ENCODE measurements at places on chromosomes 2 and 18.
A peak's percentile ranks its signal among the peaks of the same experiment; 100 is the strongest.

GRCh38 chr2:50564766-50565165 lies 467.2 kb downstream of the NRXN1 start:
- DNase-seq, result no peak

DNA sequence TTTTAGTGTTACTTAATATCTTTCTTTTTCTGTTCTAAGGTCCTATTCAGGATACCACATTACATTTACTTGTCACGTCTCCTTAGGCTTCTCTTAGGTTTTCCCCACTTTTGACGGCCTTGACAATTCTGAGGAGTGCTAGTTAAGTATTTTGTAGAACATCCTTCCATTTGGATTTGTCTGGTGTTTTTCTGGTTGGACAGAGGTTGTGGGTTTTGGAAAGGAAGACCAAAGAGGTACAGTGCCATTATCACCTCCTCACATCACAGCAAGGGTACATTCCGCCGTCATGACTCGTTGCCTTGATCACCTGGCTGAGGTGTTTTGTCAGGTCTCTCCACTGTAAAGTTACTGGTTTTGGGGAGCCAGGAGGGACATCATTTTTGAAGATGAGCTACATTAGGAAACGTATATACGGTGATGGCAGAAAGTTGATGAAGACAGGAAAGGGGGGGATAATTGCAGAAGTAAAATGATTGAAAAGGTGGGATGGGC lies 88.4 kb upstream of the TMEM247 start:
- DNase-seq, result no peak

- no peak for DNase-seq
Observed at GRCh38 chr2:115199966-115200365, 757.5 kb downstream of the DPP10 start.

DNA sequence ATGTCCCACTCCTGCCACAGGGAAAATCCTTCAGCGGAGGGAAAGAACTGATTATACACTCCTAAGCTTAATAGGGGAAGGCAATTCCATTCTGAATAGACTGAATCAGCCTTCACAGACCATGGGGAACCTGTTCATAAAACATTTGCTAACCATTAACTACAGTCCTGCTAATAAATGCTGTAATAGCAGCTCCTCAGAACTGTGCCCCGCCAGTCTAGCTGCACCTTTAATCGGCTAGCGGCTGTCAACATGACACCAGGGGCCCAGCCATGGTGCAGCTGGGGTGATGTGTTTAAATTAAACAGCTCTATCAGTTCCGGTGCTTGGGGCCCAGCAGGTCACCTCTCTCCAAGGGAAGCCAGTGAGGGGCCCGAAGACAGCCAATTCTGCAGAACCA lies 77.8 kb downstream of the GALNT14 start:
- DNase-seq, result no peak

GRCh38 chr2:218036371-218036770 lies 32.7 kb upstream of the RUFY4 start:
- DNase-seq, result peak; percentile 68

DNA sequence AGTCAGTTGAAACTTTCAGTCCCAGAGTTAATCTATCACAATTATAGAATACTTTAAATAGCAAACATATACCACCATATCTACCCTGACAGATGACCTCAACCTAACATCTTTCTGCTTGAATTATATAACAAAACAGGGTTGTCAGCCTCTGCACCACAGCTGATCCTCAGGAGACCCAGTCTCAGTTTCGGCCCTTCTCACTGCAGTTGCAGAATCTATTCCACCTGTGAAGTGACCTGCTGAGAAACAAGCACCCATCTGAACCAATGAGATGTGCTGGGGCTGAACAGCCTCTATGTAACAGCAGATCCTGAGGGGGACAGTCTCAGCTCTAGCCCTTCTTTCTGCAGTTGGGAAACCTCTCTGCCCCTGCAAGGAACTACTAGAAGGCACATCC lies 567.6 kb downstream of the KCNJ3 start:
- DNase-seq, result no peak

DNA sequence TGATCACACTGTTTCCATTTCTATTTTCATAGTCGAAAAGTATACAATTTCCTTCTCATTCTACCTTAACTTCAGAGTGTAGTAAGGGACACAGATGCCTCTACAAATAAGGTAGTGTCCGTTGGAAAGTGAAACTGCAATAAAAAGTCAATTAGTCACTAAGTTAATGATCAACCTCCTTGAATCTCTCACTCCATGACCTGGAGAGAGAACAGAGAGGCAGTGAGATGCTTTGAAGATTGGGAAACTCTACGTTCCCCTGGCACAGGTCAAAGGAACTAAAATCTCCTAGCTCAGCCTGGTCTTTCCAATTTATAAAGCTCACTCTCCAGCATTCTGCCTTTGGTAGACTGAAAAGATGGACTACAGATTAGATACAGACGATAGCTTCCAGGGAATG lies 153.8 kb upstream of the ACAA2 start:
- no peak for DNase-seq

DNA sequence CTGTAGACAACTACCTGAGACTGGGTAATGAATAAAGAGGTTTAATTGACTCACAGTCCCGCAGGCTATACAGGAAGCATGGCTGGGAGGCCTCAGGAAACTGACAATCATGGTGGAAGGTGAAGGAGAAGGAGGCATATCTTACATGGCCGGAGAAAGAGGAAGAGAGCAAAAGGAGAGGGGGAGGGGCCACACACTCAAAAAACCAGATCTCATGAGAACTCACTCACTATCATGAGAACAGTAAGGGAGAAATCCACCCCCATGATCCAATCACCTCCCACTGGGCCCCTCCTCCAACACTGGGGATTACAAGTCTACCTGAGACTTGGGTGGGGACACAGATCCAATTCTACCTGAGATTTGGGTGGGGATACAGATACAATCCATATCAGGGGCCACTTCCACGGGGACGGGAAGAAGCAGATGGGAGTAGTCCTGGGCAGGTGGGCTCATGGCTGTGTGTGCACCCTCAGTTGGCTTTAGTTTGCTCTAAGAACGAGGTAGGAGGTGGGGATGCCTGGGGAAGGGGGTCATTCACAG lies 9.9 kb downstream of the MAB21L4 start:
- DNase-seq, result peak; percentile 2

GRCh38 chr2:181077128-181077709 lies 96.8 kb downstream of the UBE2E3 start:
- DNase-seq, result peak; percentile 67

GRCh38 chr2:142755191-142755590 lies 122.3 kb upstream of the KYNU start:
- DNase-seq, result no peak

DNA sequence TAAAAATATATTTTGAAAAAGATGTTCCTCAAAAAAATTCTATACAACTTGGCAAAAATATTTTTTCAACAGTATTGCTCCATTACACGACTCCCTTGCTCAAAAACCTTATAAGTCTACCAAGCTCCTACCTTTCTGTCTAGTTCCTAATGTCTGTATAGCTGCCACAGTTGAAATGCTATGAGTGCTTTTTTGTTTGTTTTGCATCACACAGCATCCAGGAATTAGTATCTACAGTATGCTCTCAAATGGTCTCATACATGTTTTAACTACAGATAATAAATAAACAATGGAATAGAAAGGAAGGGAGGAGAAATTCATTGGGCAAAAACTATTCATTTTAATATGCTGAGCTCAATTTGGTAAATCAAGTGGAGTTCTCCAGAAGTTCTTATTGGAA lies 17.3 kb downstream of the ACADL start:
- no peak for DNase-seq

DNA sequence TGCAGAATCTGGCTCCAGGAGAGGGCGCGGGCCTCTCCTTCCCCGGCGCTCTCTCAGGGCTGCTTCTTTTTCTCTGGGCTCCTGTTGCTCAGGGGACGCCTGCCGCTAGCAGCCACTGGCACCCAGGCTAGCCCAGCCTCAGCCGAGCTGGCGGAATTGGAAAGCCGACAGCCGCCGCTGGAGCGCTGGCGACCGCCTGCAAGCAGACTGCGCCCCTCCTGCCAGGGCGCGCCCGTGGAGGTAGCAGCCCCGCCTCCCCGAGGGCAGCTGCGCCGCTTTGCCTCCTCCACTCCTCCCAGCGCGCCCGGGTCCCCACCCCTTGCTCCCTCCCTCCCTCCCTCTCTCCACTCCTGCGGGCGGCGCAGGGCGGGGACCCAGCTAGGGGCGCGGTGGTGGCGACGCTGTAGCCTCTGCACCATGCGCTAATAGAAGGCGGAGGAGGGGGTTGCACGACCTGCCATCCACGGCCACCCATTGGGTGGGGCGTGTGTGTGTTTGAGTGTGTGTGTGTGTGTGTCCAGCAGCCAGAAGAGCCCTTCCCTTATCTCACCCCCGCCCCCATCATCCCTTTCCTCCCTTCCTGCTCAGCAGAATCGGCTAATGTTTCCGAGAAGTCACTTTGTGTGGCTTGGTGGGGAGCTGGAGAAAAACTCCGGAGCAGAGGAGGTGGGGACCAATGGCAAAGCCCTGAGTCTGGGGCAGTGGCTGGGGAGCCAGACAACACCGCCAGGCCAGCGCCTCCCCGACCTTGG lies at the start of gene SCN9A:
TSS of gene SCN9A (minus strand) at position 209 of the 752 bp plus-strand sequence. CDS start 64,188 bp downstream, outside the sequence.
- DNase-seq, result peak; percentile 65

GRCh38 chr18:36374262-36374661 lies 76.7 kb downstream of the FHOD3 start:
- DNase-seq, result no peak

DNA sequence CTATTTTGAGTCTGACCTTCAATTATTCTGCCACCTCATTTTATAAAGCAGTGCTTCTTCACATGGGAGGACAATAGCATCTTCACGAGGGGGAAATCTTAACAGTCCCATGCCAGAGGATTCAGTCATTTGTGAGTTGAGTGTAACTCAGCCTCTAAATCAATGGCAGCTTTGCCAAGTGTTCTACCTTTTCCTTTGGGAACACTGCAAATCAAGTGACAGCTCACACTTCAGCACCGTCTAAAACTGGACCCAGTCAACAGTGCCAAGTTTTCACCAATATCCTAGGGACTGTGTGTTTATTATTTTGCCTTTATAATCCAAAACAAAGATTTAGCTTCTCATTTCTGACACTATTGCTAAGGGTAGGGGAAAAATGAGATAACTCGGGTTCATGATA lies 133.6 kb downstream of the FIGN start:
- DNase-seq, result no peak

DNA sequence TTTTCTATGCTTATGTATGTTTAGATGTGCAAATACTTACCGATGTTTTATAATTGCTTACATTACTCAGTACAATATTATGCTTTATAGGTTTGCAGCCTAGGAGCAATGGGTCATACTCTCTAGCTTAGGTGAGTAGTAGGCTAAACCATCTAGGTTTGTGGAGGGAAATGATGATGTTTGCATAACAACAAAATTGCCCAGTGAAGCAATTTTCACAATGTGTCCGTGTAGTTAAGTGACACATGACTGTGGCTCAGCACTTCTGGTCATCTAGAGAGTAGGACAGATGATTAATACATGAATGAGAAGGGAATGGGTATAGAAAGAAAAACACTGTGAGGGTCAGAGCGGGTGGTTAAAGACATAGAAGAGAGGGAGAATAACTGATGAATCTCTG lies 2116.2 kb upstream of the PIK3C3 start:
- DNase-seq, result no peak

DNA sequence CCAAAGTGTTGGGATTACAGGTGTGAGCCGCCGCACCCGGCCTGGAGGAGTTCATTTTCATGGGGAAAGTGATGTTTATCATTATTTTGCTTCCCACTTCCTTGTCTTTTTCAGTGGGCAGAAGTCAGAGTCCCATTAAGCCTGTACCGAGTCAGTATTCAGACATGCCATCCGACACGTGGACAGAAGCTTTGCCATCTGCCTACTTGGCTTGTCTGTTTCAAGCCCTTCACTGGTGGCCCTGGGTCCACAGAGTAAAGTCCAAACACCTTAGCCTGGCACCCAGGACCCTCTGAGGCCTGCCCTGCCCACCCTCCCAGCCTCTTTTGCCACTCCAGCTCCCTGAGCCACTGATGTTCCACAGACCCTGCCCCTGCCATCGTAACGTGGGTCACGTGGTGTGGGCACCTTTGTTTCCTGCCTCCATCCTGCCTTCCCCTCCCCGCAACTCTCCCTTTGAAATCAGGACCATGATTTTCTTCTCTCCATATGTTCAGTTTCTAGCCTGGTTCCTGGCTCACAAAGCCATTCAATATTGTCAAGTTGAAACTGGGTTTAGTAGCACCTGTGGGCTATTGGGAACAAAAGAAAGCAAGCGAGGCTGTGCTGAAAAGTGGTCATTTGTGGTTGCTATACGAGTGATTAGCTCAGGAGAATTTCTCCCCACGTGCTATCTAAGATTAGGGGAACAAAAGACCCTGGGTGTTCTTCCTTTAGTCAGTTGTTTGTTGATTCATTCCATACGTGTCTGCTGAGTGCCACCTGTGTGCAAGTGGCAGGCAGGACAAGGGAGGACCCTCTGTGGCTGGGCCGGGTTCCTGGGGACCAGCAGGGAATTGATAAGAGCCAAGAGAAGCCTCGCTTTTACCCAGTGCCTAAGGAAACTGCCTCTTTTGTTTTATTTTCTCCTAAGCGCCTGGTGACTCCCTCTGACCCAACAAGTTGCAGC lies 5.1 kb upstream of the ODC1 start:
- DNase-seq, result no peak

DNA sequence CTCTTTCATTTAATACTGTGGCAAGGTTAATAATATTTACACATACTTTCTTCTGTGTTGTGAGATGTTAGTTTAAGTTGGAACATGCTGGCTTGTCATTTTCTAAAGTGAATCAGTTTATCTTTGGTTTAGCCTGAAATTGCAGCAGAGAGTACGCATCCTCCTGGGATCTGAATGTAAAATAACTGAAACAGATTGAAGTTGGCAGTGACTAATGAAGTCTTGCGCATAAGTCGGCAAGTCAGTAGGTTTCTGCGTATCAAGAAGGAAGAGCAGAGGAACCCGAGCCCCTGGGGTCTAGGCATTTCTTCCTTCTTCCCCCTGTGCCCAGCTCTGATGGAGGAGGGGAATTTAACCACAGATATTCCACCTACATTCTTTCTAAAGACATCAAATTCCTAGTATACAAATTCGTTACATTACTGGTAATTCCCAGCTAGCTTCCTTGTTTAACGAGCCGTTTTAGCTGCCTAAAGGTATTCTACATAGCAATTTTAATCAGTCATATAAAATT lies 392.1 kb upstream of the RAB12 start:
- DNase-seq, result no peak

- DNase-seq, result no peak
Observed at GRCh38 chr2:210055825-210056224, 53.4 kb downstream of the RPE start.

GRCh38 chr2:121791290-121791689 lies 35.8 kb downstream of the TSN start:
- DNase-seq, result no peak

DNA sequence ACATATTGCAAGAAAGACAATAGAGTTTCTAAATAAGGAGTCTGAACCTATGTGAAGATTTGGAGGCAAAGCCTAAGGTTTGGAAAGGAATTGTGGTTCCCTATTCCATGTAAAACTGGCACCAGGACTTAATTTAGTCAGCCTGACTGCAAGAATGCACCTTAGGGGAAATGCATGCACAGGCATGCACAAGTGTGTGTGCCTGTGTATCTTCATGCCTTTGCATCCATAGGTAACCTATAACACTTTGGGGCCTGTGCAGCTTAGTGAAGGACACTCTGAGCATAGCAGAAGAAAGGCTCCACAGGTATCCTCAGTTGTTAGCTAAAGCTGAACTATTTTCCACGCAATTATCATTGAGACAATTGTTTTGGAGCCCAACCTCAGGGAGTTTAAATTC lies 73.4 kb downstream of the RPRM start:
- DNase-seq, result no peak

- no peak for DNase-seq
Observed at GRCh38 chr18:38933322-38933721, 1367.7 kb upstream of the CELF4 start.

Data from suppressor macrophage treated with lipopolysaccharide for 4 hours (primary cell).